GM04504 (cell line): ENCODE measurements at places on chromosomes 1 and 21.

GRCh38 chr21:16258844-16259611 is 529.2 kb downstream of the USP25 start:
- no peak for DNase-seq

DNA sequence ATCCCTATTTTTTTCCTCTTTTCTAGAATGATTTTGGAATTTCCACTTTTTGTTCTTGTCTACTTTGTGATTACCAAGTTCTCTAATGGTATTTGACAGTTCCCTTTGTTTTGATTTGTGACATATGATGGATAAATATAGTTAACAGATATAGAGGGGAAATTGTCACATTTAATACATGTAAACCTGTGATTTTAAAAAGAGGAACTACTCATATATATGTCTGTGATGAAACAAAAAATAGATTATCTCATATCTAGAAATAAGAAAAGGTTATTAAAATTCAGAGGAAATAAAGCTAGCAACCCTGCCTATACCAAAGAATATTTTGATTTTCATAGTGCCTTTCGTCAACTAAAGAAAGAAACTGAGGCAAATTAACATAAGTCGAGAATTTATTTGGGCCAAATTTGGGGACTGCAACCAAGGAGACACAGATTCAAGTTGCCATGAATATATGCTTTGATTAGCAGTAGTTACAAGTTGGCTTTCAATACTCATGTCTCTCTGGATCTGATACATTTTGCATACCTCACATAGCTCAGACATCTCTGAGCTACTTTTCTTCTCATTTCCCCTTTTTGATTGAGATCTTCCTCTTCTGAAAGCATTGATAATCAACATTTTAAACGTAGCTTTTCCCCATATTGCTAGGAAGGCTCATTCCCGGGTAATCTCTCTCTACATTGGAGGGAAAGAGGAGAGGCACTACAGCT is 15.6 kb upstream of the C21orf91 start:
- no peak for DNase-seq

DNA sequence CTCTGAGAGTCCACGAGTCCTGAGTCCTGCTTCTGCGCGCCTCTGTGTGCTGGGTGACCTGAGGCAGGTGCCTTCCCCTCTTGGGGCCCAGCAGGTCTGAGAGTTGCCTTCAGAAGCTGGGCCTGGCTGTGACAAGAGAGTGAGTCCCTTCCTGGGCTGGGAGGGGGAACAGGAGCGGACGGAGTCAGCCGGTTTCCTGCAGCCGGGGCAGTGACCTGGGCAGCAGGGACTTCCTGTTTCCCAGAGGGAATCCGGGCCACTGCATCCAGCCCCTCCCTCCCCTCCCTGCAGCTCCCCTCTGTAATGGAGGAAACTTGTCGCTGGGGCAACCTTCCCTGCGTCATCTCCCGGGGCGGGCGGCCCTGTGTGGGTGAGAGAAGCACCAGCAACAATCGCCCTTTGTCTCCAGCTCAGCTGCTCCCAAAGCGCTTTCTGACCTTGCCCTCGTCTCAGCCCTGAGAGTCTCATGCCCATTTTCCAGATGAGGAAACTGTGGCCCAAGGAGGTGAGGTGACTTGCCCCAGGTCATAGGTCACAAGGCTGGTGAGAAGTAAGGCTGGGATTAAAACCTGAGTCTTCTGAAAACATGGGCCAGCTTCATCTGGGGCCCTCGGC is 61.1 kb downstream of the SDC3 start:
- DNase-seq, result no peak

- no peak for DNase-seq
These were observed 23.7 kb downstream of the RNF187 start for GRCh38 chr1:228510803-228511413.

GRCh38 chr1:168371477-168371876 is 90.8 kb downstream of the TBX19 start:
- DNase-seq, result no peak

DNA sequence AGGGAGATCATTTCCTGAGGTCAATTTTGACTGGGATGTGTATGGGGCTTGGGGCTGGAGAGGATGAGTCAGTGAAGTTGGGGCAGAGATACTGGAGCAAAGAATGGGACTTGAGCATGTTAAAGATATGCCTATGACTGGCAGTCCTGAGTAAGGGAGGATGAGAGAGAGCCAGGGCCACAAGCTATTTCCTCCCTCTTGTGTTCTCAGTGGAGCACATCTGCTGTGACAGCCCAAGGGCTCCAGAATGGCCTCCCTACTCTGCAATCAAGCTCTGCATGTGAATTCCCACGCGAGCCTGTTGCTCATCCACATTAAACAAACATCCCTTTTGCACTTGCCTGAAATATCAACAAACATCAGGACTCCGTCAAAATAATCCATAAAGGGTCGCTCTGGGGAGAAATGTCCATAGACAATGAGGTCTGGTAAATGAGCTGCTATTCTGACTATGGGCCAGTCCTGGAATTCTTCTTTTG is 9.2 kb downstream of the ADCY10 start:
- peak; percentile 36 for DNase-seq

GRCh38 chr21:46355161-46356004 is 31.4 kb downstream of the PCNT start:
- DNase-seq, result no peak

- peak; percentile 97 for DNase-seq
These were observed 83.9 kb upstream of the EDEM3 start for GRCh38 chr1:184838504-184838951.

DNA sequence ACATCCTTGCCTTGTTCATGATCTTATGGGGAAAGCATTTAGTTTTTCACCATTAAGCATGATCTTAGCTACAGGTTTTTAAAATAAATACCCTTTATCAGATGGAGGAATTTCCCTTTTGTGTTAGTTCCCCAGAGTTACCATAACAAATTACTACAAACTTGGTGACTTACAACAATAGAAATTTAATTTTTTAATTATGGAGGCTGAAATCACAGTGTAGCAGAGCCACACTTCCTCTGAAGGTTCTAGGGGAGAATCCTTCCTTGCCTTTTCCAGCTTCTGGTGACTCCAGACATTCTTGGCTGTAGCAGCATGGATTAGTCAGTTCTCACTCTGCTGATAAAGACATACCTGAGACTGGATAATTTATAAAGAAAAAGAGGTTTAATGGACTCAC is 18.5 kb downstream of the MIGA1 start:
- no peak for DNase-seq

DNA sequence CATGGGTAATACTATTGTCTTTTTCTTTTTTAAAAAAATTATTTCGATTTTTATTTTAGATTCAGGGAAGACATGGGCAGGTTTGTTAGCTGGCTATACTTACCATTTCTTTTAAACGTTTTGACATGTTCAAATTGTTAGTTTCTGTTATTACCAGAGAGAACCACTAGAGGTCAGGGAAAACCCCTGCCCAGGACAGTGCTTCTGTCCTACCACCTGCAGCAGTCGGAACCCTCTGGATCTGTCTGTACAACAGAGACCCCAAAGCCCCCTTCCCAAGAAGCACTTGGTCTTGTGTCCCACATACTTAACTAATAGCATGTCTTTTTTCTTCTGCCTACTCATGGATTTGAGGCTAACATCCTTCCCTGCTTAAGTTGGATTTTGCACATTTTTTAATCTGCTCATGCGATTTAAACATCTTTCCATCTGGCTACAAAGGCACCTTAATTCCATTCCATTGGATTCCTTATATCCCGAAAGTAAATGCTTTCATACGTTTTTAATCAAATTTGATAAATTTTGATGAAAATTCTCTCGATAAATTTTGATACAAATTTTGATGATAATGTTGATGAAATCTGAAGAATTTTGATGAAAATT is 10.0 kb upstream of the C1orf115 start:
- DNase-seq, result no peak

DNA sequence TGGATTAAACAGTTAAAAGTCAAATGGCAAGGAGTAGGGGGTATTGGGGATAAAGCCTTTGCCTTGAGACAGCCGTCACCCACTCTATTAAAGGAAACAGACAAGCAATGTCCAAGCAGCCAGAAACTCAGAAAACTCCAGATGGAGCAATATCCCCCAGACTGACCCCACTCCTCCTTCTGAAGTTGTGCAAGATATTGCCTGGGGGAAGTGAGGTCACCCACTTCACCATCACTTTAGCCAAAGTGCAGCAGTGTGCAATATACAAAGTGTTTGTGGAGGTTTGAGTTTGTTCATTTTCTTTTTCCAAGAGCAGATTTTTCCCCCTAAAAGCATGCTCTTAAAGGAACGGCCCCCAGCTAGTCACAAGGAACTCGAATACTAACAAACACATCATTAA is 125.1 kb downstream of the ETS2 start:
- DNase-seq, result peak; percentile 44
